ENCODE measurements at places on chromosomes 2 and 18.

DNA sequence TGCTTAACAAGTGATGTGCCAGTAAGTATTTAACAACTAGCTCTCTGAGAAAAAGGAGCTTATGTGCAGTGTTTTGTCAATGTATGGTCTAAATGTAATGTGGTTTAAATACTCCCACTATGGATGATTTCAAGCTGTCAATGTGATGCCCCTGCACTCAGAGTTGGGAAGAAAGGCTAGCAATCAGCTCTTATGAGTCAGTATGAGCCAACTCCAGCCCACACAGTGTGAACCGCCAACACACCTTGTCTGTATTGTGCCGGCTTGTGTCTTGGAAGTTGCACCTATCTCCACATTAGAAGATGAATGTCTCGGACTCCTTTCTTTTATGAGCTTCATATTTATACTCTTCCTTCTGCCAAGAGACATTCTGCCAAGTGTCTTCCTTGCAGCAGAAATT lies 703.8 kb upstream of the RAB6C start:
- no peak for DNase-seq

GRCh38 chr2:241617431-241618154 lies 19.4 kb downstream of the THAP4 start:
- no peak for DNase-seq

GRCh38 chr2:68426848-68427579 lies 40.1 kb downstream of the FBXO48 start:
- DNase-seq, result no peak

DNA sequence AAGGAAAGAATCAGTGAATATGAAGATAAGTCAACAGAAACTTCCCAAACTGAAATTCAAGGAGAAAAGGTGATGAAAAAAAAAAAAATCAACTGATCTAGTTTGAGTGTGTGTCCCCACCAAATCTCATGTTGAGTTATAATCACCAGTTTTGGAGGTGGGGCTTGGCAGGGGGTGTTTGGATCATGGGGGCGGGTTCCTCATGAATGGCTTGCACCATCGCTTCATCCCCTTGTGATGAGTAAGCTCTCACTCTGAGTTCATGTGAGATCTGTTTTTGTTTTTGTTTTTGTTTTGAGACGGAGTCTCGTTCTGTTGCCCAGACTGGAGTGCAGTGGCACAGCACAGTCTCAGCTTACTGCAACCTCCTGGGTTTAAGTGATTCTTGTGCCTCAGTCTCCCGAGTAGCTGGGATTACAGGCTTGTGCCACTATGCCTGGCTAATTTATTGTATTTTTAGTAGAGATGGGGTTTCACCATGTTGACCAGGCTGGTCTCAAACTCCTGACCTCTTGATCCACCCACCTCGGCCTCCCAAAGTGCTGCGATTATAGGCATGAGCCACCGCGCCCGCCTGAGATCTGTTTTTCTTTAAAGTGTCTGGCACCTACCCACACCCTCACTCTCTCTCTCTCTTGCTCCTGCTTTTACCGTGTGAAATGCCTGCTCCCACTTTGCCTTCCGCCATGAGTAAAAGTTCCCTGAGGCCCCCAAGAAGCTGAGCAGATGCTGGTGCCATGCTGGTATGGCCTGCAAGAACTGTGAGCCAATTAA lies 4.0 kb upstream of the SLC66A2 start:
- DNase-seq, result no peak

- no peak for DNase-seq
Measured at GRCh38 chr2:169343202-169343601, 19.1 kb downstream of the LRP2 start.

DNA sequence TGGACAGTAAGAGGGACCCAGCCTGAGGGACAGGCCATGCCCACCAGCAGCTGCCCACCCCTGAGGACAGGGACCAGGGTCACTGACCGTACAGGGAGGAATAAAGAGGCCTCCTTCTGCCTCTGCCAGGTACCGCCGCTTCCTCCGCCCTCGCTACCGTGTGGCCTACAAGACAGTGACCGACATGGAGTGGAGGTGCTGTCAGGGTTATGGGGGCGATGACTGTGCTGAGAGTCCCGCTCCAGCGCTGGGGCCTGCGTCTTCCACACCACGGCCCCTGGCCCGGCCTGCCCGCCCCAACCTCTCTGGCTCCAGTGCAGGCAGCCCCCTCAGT lies 2.2 kb downstream of the EMILIN1 start:
- DNase-seq, result no peak

DNA sequence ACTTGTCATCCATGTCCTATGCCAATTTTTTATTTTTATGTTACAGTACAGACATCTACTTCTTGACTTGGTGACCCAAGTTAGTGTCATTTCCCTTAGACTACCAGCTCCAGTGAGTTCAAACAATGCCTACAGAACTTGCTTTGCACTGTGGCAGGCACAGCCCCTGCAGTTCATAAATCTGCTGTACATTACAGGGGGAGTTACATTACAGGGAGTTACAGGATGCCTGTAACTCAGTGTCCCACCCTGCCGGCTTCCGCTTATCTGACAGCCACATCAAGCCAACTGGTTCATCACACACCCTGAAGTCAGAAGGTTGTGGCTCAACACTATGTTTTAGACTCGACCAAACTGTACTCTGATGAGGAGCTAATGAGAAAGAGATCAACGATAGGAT lies 7.8 kb upstream of the NPAS2 start:
- no peak for DNase-seq

GRCh38 chr2:71129902-71130151 lies 202 bp downstream of the MCEE start:
- DNase-seq, result no peak

DNA sequence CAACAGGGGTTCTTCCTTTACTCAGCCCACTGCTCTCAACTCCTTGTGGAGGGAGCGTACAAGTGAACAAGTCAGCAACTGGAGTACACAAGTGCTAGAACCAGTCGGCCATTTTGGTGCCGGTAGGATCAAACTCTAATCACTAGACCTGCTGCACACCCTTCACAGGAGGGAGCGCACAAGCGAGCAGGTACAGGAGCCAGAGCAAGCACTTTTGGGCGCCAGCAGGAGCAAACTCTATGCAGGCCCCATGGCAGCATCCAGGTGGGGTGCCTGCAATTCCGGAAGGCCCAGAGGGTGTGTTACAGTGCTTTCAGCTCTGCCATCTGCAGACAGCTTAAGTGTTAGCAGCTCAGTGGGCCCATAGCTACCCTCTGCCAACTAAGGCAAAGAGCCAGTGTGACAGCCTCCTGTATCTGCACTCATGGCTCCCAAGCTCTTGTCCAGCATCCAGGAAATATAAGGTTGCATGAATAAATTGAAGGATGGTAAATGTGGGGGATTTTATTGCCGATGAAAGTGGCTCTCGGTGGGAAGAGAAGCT lies 426.1 kb downstream of the DCC start:
- no peak for DNase-seq

DNA sequence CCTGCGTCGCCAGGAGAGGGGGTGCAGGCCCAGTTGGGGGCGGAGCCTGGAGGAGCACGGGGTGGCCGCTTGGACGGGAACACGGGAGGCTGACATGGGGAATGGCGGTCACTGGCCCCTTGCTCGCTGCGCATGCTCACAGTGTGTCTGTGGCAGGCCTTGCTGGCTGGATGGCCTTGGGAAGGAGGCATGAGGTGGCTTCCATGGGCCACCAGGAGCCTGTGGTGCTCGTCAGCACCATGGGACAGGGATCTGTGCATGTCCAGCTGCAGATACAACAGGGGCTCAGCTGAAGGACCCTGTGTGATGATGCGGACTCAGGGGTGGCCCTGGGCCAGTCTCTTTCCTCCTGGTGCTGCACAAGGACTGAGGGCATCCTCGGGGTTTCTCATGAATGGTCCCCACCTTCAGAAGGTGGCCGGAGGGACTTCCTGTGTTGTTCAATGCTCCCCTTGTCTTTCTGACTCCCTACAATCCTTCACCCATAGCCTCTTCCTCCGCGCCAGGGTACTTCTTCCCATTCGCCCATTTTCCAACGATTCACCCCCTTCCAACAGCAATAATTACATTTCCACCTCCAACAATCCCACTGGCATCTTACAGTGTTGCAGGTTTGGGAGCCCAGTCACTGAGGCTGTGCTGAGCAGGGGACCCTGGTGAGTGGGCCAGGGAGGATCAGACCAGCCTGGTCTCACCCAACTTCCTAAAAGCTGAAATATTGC lies 3.4 kb upstream of the SP140L start:
- no peak for DNase-seq

GRCh38 chr2:128818248-128818647 lies 499.6 kb upstream of the HS6ST1 start:
- DNase-seq, result no peak

GRCh38 chr2:202432776-202433175 lies 56.6 kb downstream of the BMPR2 start:
- no peak for DNase-seq

GRCh38 chr2:241469746-241470145 lies 38.6 kb downstream of the STK25 start:
- DNase-seq, result no peak

- no peak for DNase-seq
Measured at GRCh38 chr18:50312296-50313030, 25.0 kb upstream of the CXXC1 start.

DNA sequence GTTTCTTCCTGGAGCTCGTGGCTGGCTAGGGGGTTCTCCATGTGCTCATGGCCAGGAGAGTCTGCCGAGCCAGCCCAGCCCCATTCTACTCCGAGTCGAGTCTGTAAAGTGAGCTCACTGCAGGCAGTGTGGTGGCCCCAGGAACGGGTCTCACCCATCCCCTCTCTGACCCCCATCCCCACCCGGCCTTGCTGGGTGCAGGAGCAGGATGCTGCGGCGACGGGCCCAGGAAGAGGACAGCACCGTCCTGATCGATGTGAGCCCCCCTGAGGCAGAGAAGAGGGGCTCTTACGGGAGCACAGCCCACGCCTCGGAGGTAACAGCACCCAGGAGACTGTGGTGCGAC lies 1.4 kb downstream of the ANO7 start:
- DNase-seq, result no peak

GRCh38 chr2:30701782-30702181 lies 105.5 kb downstream of the CAPN13 start:
- DNase-seq, result no peak

DNA sequence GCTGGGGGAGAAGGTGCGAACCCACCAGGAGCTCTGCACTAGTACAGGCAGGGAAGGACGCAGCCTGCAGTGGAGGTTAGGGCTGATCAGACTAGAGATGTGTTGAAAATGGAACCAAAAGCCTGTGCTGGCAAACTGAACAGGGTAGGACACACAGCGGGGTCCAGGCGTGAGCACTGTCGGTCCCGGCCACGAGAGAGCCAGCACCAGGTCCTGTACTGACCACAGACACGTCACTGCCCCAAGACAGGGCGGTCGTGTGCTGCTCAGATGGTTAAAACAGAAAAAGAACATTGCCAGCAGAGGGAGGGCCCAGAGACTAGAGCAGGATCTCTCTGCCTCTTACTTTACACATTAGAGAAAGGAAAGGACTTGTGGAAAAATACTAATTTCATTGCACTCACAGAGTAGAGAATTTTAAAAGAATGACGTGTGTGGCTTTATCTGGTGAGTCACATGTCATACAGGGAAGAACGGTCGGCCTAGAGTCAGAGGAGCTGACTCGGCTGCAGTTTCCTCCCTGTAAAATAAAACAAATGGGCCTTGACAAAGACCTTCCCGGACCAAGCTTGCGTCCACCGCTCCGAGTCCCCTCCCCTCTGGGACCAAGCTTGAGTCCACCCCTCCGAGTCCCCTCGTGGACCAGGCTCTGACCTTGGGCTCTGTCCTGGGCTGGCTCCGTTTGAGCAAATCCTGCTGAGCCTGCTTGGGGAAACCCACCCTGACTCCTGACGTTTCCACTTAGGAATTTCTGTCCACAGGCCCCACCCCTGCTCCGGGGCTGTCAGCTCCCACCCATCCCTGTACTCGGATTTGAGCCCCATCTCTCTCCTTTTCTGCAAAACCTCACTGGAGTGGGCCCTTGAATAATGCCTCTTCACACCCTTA lies 16.7 kb upstream of the ADI1 start:
- DNase-seq, result no peak

GRCh38 chr2:75146606-75147332 lies 52.6 kb downstream of the TACR1 start:
- no peak for DNase-seq

GRCh38 chr2:223050900-223051504 lies 988 bp upstream of the KCNE4 start:
- DNase-seq, result no peak

- no peak for DNase-seq
Measured at GRCh38 chr2:71602581-71602980, 149.2 kb downstream of the DYSF start.

DNA sequence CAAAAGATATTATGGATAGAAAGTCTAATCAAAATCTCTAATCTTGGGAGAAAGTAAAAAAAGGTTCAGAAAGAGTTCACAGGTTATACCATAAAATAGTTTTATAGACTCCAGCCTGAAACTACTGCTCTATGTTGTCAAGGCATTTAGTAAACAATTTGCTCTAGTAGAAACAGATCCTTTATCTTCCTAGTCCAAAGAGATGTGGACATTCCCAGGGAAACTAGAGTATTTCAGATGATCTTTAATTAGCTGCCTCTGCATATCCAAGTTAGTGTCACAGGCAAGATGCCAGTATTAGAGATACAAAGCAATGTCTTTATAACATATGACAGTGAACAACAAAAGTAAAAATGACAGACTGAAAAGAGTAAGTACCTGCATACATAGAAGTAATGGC lies 708.6 kb downstream of the CCDC85A start:
- no peak for DNase-seq

GRCh38 chr2:189821953-189822748 lies 37.9 kb downstream of the PMS1 start:
- DNase-seq, result no peak

- no peak for DNase-seq
Measured at GRCh38 chr18:74731097-74731496, 133.4 kb downstream of the ZNF407 start.

DNA sequence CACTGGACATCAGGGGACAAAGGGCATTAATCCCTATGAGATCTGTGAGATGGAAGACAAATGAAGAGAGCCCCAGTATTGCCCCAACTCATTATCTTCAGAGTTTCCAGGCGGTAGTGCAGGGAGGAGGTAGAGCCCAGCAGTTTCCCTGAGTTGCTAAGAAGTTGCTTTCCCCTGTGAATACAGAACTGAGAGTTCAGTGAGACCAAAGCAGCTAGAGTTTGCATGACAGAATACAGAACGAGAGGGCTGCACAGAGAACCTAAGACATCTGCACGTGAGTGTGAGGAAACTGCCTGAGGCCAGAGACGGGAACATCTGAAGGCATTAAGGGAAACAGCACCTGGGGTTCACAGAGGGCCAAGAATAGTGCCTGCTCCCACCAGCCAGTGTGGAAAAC lies 18.1 kb upstream of the PGAP1 start:
- DNase-seq, result no peak

DNA sequence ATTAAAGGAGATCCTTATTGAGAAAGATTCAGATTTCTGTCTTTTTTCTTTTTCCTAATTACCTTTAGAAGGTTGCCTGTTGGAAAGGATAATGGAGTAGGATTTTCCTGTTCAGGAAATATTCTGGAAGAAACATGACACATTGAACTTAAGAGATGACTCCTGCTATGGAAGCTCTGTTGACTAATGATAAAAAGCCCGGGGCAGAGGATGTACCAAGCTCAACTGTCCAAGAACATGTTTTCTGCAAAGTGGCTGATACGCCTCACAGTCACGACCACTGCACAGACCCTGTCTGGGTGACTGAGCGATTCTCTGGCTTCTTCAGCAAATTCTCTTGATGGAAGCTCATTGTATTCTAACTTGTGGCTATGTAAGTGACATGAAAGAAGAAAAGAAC lies 86.2 kb upstream of the THOC1 start:
- no peak for DNase-seq
